ENCODE measurements at places on chromosomes 4 and X.

- DNase-seq = no peak
These were observed 9.6 kb upstream of the MRPL1 start for GRCh38 chr4:77852892-77853495.

DNA sequence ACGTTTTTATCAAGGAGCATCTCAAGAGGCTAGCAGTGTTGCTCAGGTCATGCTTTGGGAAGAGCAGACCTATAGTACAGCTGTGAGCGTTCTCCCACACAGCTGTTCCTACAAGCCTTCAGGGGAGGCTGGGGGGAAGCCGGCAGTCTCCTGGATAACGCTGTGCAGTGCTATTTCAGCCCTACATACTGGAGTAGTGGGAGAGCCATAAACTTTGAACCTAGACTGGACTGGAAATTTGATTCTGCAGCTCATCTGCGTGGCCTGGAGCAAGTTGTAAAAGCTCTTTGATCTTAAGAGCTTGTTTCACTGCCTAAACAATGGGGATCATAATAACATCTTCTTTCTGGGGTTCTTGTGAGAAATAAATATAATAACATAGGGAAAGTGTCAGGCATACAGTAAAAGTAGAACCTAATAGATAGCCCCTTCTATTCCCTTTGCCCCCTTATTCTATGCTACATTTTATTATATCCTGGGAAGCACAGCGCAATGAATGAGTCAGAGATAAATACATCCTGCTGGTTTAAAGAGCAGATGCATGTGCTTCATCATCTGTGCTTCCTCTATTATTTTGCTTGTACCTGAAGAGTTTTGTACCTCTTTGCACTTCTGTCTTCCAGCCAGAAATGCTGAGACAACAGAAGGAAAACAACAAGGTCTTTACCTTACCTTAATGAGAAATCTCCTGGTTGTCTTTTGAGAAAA is 14.7 kb upstream of the AMBN start:
- no peak for DNase-seq

DNA sequence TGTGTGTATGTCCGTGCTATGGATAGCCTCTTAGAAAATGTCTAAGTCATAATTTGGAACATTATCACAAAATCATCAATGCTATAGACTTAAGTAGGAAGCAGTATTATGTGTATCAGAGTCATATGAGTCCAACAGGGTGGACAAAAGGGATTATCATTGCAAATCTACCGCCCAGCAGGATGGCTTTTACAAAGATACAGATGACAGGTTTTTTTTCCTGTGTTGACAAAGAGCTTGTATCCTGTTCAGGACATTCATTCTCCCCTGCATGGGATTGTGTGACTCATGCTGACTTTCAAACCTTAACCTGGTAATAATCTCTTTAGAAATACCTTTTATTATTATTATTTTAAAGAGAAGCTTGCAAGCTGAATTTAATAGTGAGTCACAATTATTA is 310.3 kb upstream of the GNPDA2 start:
- no peak for DNase-seq

- no peak for DNase-seq
These were observed 9.7 kb upstream of the UFSP2 start for GRCh38 chr4:185435466-185435865.

DNA sequence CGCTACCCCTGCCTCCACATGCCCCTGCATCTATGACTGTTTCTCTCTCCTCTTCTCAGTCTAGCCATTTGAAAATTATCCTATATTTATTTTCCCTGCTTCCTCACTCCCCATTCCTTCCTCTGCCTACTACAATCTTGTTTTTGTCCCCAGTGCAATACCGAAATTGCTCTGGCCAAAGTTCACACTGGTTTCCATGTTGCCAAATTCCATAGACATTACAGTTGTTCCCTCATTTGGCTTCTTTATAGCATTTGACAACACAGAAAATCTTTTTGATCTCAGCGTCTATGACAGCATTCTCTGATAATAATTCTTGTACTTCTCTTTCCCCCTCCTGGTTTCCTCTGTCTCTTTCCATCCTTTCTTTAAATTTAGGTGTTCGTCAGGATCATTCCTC is 99.4 kb downstream of the GPR82 start:
- DNase-seq = no peak

All from muscle of leg (tissue), 16 donors.